CD4-positive, alpha-beta T cell (primary cell): ENCODE measurements at places on chromosomes 2 and 18.

GRCh38 chr18:26540043-26540628, 8.2 kb downstream of the KCTD1 start:
- DNase-seq: no peak

- DNase-seq: no peak
Measured at GRCh38 chr18:59861009-59861408, 38.8 kb upstream of the PMAIP1 start.

DNA sequence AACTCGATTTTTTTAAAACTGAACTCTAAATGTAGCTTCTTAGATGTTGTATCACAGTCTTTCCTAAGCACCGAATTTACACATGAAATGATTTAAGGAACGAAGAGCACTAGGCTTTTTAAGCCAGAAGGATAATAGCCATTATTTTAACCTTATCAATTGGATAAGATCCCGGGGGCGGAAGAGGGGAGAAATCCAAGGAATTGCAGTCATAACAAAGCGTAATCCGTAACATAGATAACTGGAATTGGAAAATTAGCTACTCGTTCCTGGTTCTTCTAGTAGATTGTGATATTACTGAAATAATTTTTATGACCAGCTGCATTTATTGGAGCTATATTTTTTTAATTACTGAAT, 988 bp upstream of the KANSL1L start:
- no peak for DNase-seq

DNA sequence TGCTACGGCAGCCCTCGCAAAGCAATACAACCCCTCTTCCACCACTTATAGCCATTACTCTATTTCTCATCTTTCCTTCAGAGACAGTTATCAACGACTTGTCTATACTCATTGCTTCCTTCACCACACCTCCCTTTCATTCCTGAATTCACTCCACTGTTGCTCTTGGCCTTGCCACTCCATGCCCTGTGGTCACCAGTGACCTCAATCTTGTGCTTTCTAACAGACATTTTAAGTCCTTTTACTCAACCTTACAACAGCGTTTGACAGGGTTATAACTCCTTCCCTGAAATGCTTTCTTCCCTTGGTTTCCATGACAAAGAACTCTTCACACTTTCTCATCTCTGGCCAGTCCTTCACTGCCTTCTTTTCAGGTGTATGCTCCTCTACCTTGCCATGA, 90.6 kb upstream of the CCDC141 start:
- no peak for DNase-seq

DNA sequence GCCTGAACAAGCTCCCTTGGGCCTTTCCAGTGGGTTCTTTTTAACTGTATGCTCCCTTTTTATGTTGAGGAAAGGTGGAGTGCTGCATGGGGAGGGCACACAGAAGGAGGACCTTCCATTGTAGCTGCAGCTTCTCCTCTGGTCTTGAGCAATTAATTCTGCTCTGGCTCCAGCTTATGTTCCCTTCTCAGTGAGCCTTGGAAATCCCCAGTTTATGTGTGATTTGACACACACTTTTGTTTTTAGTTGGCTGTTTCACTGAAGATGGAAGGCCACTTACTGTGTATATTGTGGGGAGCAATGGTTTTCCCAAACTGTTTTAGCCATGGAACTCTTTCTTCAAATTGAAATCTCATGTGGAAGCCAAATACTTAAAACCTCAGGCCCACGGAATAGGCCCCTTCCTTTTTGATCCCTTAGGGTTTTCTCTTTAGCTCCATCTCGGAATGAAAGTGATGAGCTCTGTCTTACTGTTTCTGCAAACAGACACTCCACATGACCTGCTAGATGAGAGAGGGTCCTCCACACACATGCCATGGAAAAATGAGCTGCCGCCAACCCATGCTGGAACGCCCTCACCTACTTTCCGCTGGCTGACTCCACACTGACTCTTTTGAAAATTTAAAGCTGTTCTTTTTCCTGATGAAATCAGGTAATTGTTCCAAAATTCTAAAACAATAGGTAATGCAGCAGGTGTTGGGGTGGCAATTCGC, 280.9 kb upstream of the SIX2 start:
- no peak for DNase-seq

GRCh38 chr2:195313962-195314361, 343.1 kb upstream of the SLC39A10 start:
- no peak for DNase-seq

DNA sequence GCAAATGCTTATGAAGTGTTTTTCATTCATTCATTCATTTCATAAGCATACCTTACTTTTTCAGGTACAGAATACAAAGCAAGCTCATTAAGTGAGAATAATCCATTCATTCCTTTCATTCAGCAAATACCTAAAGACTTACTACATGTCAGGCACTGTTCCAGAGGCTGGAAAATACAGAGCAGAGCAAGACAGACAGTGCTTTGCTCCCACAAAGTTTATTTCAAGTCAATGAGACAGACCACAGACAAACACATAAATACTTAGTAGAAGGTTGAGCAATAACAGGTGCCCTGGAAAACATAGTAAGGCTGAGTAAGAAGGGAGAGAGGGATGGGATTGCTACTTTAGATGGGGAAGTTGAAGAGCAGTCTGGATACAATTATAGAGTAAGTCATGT, 309.8 kb downstream of the C1D start:
- DNase-seq: no peak

GRCh38 chr2:112153501-112153900, 15.3 kb downstream of the FBLN7 start:
- no peak for DNase-seq

DNA sequence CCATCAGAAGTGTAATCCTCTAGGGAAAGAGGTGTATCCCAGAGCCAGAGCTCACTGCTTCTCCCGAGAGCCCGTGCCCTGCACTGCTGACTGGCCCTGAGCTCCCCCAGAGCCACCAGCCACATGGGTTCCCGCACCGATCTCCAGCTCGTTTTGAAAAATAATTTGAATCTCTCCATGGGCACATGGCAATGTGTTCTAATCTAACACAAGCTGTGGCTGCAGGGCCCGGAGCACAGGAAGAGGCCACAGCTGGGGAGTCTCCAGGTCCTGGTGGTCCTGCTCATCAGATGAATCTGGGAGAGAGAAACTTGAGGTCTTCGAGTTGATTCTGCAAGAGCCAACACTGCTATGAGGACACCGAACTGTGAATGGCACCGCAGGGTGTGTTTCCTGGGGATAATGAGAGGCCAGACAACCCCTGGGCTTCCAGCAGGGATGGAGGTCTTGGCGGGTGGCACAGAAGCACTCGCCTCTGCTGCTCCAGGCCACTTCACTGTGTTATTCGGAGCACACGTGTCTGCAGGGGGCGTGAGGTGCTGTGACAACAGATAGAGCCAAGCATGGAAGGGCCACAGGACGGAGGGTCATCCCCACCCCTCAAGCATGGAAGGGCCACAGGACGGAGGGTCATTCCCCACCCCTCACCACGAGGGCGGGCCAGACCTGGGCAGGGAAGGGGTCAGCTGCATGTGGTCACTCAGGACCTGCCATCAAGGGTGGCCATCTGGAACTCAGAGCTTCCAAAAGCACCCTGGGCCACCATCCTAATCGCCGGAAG, 196.8 kb downstream of the NDUFA10 start:
- DNase-seq: no peak

GRCh38 chr2:158034198-158034866, 67.3 kb upstream of the UPP2 start:
- peak; percentile 47 for DNase-seq

DNA sequence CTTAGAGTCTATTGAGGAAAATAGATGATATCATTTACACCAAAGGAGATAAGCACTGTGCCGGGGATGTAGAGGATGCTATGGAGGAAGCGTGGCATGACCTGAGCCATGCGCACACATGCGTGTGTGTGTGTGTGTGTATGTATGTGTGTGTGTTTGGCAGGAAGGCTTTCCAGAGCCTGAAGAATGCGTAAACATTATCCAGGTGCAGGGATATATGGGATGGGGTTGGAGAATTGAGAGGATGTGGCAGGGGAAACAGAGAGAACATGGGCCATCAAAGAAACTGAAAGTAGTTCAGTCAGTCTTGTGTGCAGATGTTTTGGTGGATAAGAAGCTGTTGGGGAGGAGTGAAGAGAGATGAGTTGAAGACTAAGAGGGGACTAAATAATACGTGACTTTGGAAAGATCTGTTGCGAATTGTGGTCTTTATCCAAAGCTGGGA, 9.3 kb upstream of the STAT1 start:
- no peak for DNase-seq

GRCh38 chr2:150208689-150209088, 278.8 kb downstream of the RND3 start:
- no peak for DNase-seq

DNA sequence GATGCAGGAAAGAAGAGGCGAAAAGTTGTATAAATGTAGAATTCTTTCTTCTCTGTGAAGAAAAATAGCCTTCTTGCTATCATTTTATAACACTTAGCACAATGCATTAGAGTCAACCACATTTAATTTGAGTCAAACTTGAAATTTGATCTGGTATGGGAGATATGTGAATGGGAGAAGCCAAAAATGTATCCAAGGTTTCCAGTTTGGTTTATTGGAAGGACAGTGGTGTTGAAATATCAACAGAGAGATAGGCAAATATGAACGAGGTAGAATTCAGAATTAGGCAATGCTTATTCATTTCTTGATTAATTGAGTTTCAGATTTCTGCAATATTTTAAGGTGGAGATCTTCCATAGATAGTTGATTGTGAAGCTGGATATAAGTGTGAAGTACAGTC, 991.9 kb upstream of the CHAC2 start:
- DNase-seq: no peak

DNA sequence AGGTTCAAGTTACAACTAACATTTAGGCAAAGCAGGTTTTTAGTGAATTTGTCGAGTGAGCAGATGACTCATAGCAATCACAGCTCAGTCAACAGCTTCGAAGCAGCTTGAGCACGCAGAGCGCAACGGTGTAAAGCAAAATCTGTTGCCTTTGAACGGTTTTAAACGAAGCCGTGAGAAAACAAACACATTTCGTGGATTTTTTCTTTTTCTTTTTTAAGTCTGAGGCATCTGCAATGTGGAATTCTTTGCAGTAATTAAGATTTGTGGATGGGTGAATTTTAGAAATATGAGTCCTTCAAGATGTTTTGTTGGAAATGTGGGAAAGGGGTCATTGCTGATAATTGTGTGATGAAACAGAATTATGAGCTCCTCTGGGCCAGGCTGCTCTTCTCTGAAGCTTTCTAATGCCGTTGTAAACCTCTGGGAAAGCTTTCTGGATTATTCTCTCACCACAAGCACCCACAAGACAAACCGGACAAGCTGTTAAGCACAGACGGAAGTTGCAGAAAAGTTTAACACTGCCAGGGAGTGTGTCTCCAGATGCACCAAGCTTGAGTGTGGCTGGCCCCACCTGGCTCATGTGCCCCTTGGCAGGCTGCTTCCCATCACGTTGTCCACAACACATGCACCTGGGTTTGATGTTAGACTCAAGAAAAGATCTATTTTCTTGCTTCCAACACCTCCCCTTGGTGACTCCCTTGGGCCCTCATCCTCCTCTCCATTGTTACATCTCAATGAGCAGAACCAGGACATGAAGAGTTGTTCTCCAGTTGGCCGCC, 224.7 kb downstream of the ACKR3 start:
- no peak for DNase-seq

DNA sequence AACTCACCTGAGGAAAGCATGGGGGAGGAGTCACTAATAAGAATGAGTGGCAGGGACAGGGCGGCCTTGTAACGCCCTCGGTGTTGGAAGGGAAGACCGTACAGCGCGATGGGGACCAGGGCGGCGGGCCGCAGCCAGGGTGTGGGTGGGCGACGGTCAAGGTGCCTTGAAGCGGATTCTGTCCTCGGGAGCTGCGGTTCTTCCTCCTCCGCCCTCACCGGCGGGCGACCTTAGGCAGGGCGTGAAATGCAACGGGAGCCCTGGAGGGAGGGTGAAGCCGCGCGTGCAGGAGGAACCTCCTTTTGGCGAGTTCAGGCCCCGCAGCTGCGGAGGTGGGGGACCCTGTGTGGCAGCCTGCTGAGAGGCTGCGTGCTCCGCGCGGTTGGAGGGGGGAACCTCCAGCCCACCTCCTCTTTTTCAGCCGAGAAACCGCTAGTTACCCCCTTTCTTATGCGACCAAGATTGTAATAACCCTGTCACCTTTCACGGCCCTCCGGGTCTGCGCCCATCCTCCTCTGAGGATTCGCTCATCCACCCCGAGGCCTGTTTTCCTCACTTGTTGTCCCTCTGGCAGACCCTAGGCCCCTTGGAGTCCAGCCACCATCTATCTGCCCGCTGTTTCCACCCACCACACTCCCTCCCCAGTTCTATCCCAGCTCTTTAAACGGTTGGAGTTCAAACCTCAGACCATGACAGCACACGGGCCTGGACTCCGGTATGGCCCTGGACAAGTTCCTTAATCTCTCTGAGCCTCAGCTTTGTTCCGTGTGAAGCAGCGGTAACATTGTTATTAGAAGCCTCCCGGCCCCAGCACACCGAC, 823 bp upstream of the RNU2-63P start:
- peak; percentile 69 for DNase-seq
